ENCODE measurements at places on chromosomes 2 and 18. TPM values are rescaled to one million over a fixed set of nuclear protein-coding genes. Genes with fewer than 3 reads are reported as not detected.

Gene MPHOSPH10
- total RNA-seq, result 22.1 TPM

Gene VWA3B
- total RNA-seq, result 0.28 TPM

Gene TNFAIP6
- total RNA-seq, result 3.5 TPM

Gene NPHP1
- 4.7 TPM for total RNA-seq

Gene MAB21L4
- total RNA-seq, result not detected

Gene CYTIP
- 3.8 TPM for total RNA-seq

Gene TYMS
- 1.5 TPM for total RNA-seq

Gene HTRA2
- 28.2 TPM for total RNA-seq

Gene MDH1B
- total RNA-seq, result 1.1 TPM

Gene STK17B
- 6.9 TPM for total RNA-seq

Gene CYS1
- total RNA-seq, result 6.0 TPM

Gene TBC1D8
- 54.8 TPM for total RNA-seq

- no peak for DNase-seq
Observed at GRCh38 chr2:56287974-56288373, 104.2 kb downstream of the CCDC85A start.

DNA sequence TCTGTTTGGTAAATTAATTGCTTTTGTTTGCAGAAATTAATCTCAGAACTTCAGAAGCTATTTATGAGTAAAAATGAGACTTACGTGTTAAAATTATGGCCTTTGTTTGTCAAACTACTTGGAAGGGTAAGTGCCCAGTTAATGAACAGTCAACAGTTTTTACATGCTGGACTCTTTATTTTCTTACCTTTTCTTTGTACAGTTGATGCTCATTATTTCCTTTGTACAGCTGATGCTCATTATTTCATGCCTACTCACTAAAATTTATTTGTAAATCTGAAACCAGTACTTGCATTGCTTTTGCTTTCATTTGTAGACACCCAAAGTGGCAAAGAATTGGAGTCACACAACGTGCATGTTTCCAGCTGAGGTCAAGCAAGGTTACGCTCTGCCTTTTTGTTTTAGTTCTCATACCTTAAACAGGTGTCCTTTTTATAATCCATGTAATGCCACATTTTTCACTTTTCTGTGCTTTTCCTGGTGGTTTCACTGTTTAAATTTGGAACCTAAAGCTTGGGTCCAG lies 13.3 kb downstream of the RIF1 start:
- no peak for DNase-seq

- DNase-seq, result no peak
Observed at GRCh38 chr2:237486334-237486818, 675 bp upstream of the MLPH start.

GRCh38 chr2:64678771-64679590 lies 25.3 kb upstream of the SERTAD2 start:
- DNase-seq, result no peak

DNA sequence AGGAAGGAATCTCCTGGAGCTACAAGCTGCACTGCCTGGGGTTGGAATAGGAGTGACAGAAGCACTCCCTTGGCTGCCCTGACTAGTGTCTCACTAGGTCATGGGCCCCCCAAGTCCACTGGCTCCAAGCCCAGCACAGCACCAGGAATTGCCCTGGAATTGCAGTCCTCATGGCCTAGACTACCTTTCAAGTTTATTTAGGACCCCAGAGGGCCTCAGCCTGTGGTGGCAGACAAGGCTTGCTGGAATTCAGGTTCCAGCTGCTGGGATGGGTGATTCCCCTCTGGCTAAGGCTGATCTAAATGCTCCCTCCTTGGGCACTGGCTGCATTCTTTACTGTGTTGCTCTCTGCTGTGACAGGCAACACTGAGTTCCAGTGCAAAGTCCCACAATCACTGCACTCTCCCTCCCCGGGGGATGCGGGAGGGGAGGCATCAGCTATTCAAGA lies 14.0 kb downstream of the STRADB start:
- peak; percentile 49 for DNase-seq

DNA sequence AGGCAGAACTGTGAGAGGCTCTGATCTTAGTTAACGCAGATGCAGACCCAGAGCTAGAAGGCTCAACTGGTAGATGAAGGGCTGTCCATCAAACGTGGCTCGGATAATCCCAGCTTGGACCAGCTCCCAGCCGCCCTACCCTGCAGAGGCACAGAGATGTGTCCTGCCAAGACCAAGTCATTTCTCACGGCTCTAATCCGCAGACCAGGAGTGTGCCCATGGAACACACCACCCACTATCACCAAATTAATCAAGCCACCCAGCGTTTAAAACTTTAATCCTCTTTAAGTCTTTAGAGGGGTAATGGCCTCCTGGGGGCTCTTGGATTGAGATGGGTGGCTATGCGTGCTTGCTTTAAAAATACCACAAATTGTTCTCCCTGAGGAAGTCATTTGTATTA lies 17.5 kb downstream of the LYPD1 start:
- DNase-seq, result no peak

GRCh38 chr18:49071317-49071716 lies 120.6 kb upstream of the SMAD7 start:
- no peak for DNase-seq

DNA sequence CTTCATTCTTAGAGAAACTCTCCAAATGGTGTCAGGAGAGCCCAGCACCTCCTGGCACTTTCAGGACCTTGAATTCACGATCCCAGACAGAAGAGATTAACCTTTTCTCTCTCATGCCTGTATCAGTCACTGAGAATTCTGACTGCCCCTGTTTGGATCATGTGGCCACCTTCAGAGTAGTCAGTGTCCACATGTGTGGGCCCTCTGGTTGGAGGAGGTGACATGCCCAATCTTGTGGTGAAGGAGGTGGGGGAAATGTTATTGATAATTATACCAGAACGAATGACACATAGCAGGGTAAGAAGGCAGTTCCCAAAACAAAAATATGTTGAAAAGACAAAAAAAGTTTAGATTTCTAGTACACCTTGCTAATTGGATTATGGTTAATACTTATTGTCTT lies 31.7 kb downstream of the UBXN4 start:
- DNase-seq, result no peak

GRCh38 chr18:34624551-34624950 lies 85.5 kb upstream of the DTNA start:
- no peak for DNase-seq

- no peak for DNase-seq
Observed at GRCh38 chr2:18949871-18950270, 360.5 kb upstream of the NT5C1B start.

DNA sequence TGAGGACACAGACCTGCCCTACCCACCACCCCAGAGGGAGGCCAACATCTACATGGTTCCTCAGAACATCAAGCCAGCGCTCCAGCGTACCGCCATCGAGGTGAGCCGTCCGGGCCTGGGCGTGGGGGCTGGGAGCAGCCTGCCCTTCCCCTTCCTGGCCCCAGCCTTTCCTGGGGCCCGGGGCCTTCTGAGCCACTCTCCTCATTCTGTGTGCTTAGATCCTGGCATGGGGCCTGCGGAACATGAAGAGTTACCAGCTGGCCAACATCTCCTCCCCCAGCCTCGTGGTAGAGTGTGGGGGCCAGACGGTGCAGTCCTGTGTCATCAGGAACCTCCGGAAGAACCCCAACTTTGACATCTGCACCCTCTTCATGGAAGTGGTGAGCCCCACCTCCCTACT lies 157.9 kb downstream of the DYSF start:
- peak; percentile 24 for DNase-seq

GRCh38 chr2:88199912-88200682 lies 30.0 kb downstream of the THNSL2 start:
- peak; percentile 71 for DNase-seq

- no peak for DNase-seq
Observed at GRCh38 chr18:65859075-65859474, 108.3 kb downstream of the CDH7 start.

DNA sequence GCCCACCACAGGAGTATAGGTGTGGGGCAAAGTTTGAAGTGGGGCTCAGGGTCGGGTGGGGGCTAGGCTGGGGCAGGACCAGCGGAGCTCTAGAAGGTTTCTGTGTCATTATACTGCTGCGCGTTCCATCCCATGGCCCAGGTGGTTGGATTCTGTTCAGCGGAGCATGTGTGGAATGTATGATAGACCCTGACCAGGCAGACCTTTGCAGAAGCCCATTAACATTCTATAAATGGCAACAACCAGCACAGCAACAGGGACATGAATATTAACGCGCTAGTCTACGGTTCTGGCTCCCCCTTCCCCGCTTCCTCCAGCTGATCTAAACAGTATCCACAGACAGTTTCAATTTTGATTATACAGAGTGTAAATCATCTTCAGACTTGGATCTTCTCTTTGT lies 4.1 kb upstream of the PRKCE start:
- DNase-seq, result no peak

GRCh38 chr2:189709501-189710221 lies 35.2 kb downstream of the ANKAR start:
- DNase-seq, result no peak

DNA sequence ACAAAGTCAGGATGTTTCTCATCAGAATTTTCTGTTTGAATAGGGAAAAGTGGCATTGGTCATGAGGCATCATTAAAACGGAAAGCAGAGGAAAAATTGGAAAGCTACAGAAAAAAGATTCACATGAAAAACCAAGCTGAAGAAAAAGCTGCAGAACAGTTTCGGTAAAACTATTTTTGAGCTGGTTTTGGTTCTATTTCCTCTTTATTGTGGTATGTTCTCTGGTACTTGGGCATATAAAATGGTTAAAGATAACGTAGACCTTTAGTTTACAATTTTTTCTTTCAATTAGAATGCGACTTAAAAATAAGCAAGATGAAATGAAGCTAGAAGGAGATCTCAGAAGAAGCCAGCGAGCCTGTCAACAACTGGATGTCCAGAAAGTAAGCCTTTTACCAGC lies 7.6 kb downstream of the GPATCH11 start:
- DNase-seq, result no peak

GRCh38 chr2:69033461-69034095 lies 20.6 kb downstream of the ANTXR1 start:
- no peak for DNase-seq

GRCh38 chr18:48565105-48565504 lies 26.3 kb downstream of the CTIF start:
- DNase-seq, result no peak

DNA sequence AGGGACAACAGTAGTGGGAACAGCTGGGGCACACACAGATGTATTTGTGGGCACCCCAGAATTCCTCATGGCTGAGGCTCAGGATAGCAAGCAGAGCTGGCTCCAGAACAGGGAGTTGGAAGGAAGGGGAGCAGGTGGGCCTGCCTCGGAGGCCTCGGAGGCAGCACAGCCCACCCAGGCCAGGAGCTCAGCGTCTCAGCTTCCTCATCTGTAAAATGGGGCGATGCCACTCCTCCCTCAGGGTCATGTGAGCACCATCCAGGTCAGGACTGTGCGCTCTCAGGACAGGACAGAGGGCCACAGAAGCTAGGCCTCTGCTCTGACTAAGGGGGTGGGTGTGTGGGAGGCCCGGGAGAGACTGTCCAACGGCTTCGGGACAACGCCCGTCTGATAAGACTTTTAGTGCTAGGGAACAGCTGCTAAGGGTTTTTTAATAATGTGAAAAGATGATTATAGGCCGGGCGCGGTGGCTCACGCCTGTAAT lies 106.2 kb downstream of the HDAC4 start:
- DNase-seq, result peak; percentile 64

- DNase-seq, result peak; percentile 14
Observed at GRCh38 chr2:217218269-217219163, 358.7 kb upstream of the TNP1 start.

DNA sequence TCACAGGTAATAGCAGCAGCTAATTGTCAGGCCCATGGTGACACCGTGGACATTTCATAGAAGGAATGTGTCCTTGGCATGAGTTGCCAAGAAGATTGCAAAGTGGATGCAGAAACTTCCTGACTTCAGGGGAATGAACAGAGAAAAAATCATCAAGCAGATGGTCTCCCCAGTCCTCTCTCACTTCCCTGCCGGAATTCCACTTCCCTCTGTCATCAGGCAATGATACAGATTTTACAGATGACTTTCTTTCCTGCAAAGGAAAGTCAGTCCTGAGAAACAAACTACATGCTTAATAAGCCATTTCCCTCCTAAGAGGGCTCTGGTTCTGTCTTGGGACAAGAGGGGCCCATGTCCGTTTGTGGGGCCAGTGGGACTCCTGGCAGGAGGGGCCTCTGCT lies 45.7 kb downstream of the KCNF1 start:
- DNase-seq, result no peak

DNA sequence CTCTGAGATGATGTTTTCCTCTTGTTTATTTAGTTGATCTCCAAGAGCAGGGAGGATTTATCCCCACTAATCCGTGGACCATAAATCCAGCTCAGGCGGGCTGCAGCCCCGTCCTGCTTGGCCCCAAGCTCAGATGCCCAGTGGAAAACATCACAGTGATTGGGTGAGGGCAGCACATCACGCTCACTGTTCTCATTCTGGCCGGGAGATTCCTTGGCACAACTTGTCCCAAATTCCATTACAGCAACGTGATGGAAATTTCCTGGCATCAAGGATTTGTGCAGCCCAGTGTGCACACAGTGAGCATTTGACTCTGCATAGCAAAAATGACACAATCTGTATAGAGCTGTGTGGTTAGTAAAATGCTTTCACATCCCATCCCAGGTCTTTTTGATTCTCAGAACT lies 96.8 kb downstream of the VAPA start:
- DNase-seq, result peak; percentile 83

GRCh38 chr2:53786352-53786704 lies 425 bp downstream of the ASB3 start:
- peak; percentile 52 for DNase-seq

DNA sequence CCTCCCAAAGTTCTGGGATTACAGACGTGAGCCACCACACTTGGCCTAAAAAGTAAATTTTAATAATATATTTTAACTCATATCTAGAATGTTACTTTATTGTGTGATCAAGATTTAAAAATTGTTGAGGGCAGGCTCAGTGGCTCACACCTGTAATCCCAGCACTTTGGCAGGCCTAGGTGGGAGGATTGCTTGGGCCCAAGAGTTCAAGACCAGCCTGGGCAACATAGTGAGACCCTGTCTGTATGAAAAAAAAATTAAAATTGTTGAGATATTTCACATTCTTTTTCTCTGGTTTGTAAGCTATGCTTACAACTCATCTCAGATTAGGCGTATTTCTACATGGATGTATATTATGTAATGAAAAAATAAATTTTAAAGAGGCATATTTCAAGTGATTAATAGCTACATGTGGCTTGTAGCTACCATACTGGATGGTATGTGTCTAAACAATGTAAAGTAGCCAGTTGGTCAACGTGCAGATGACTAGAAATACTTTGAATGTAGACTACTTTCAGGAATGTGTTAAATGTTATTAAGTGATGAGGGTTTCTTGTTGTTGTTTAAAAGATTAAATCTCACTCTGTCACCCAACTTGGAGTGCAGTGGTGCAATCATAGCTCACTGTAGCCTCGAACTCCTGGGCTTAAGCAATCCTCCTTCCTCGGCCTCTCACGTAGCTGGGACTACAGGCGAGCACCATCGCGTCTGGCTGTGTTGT lies 5.9 kb downstream of the RAB10 start:
- DNase-seq, result no peak
